ENCODE measurements at places on chromosomes 1 and 21.

DNA sequence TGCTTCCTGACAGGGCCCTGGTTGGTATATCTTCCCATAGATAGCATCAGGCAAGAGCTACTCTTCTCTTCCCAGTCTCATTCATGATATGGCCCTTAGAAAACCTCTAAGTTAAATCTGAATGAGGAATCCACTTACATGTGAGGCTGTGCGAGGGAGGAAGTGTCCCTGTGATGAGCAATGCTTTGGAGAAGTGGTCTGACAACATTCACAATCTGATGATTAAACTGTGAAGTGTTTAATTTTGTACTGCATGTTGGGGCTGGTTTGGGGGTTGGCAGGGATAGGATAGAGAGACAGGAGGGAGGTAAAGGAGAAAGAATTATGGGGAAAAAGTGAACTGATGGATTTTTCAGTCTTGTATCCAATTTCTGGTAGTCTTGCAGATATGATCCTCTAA, 421.2 kb upstream of the DAB1 start:
- DNase-seq: no peak

DNA sequence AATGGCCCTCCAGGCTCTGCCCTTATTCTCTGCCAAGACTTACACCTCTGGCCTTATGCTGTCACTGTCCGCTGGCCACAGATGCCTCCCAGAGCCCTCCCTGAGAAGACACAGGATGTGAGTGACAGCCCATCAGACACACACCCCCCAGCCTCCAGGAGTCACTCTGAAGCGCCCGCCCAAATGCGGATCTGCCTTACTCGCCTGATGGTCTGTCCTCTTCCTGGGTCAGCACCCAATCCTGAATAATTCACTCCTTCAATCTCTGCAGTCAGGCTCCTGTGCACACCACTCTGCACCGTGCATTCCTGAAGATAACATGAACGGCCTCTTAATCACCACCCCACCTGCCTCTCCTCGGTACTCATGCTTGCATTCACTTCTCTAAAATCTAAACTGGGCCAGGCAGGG, 14.7 kb downstream of the CLSTN1 start:
- no peak for DNase-seq

- DNase-seq: no peak
Measured at GRCh38 chr21:23401278-23401677, 2206.0 kb downstream of the MRPL39 start.

DNA sequence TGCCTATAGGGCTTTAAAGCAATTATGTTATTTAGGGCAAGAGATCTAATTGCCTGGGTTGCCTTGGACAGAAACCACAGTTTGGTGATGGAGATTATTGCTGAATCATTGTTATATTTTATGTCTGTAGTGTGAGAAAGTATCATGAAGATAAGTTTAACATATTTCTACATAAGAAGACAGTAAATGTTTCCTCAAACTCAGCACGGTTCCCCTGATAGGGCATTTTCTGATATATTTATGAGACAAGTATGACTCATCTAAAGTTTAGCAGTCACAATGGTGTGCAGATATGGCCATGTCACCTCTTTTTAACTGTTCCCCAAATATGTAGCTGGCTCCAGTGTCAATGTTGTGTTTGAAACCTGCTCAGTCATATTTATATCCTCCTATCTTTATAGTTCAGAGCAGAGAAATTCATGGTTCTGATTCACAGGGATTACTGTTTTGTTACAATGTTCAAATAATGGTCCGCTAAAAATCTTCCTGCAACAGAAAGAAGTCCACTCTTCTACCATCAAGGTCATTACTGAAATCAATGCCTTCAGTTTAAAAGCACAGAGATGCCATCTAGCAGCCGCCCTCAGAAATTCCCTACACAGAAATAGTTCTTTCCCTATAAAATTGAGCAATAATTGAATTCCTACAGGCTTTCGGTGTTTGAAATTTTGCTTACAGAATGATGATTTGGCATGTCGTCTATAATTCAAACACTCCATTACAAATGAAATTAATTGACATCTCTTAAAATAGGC, 3.7 kb downstream of the OLFM3 start:
- no peak for DNase-seq

DNA sequence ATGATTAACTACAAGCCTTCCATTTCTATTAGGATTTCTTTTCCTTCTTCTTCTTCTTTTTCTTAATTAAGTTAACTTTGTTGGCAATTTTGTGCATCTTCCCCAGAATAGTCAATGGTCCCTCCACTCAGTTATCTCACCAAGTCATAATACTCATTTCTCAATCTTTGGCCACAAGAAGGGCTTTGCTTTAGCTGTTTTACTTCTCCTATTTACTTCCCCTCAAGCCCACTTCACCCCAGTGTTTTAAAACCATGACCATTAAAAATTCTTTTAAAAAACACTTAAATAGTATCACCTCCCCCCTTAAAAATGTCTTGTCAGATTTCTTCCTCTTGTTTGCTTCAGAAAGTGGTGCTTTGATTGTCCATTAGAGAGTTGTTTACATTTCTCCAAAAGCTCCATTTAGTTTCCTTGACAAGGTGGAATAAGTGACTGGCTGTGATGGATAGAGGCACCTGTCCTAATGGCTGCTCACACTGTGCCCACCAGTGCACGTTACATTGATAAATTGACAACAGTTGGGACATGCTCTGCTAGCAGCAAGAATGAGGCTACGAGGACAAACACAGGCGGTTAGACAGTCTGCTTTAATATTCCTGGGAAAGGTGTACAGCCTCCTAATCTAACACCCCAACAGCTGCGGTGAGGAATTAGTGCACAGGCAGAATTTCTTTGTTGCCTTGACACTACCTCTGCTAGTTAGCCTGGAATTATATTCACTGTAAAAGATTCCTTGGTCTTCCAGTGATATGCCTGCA, 354.7 kb downstream of the LMO4 start:
- DNase-seq: no peak

GRCh38 chr1:182259968-182260367, 131.6 kb downstream of the GLUL start:
- no peak for DNase-seq

DNA sequence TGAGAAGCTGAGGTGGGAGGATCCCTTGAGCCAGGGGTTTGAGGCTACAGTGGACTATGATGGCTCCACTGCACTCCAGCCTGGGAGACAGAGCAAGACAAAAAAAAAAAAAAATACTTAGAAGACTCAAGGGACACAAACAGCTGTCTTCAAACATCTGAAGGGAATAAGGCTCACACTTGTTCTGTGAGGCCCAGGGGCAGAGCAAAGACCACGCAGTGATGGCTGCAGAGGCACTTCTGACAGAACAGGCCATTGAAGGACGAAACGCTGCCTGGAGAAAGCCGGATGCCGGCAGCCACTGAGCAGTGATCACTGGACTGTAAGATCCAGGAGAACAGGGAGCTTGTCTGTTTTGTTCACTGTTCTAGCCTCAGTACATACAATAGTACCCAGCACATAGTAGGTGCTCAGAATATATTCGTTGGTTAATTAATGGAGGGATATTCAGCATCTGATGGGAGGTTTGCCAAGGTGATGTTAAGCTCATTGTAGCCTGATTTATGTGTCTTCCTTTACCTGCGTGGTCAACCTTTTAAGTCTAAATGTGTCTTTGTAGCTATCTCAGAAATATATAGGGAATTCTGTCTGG, 12.1 kb upstream of the NDC1 start:
- no peak for DNase-seq

DNA sequence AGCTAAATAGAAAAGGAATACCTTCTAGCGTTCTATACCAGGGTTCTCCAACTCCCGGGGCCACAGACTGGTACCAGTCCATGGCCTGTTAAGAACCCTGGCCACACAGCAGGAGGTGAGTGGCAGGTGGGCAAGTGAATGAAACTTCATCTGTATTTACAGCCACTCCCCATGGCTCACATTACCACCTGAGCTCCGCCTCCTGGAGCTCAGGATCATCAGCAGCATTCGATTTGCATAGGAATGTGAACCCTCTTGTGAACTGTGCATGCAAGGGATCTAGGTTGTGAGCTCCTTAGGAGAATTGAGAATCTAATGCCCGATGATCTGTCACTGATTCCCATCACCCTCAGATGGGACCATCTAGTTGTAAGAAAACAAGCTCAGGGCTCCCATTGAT, 107.3 kb downstream of the KAZN start:
- no peak for DNase-seq

- peak; percentile 26 for DNase-seq
Measured at GRCh38 chr1:165717918-165718515, 19.7 kb upstream of the ALDH9A1 start.

- no peak for DNase-seq
Measured at GRCh38 chr1:101276818-101277217, 40.0 kb downstream of the S1PR1 start.

DNA sequence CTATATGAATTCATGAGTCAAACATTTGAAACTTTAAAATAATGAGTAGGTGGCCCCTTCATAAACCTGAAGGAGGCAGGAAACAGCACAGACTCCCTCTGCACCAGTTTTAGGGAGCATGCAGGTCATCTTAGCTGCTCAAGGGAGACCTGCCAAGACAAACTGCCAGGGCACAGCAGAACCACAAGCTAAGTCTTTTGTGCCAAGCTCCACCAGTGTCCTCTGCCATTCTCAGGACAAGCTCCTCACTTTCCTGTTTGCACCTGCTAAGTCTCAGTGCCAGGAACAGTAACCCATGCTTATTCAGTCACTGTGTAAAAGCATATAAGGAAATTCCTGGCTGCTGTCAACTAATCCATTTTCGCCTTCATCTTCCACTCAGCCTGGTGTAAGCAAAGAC, 368.9 kb downstream of the SEC16B start:
- no peak for DNase-seq

GRCh38 chr1:100606438-100606837, 68.5 kb downstream of the GPR88 start:
- DNase-seq: no peak

DNA sequence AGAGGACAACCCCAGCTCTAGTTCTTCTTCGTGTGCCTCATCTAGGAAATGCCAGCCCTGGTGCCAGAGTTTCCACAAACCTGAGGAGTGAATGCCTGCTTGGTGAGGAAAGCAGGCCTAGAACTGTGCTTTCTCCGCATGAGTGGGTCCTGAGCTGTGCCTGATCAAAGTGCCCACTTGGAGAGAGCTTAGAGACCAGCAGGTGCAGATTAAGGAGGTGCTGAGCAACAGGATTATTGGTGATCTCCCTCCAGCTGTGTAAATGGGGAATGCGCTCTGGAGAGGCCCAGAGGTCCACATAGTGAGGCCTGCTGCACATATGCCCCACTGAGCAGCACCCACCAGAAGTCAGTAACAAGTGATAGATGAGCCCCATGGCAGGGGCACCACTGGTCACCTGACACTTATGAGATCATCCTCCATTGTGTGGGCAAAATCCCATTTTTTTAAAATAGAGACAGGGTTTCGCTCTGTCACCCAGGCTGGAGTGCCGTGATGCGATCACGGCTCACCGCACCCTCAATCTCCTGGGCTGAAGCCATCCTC, 127.2 kb upstream of the ZC3H12A start:
- DNase-seq: no peak

GRCh38 chr1:5576011-5576672, 416.1 kb downstream of the NPHP4 start:
- DNase-seq: no peak

DNA sequence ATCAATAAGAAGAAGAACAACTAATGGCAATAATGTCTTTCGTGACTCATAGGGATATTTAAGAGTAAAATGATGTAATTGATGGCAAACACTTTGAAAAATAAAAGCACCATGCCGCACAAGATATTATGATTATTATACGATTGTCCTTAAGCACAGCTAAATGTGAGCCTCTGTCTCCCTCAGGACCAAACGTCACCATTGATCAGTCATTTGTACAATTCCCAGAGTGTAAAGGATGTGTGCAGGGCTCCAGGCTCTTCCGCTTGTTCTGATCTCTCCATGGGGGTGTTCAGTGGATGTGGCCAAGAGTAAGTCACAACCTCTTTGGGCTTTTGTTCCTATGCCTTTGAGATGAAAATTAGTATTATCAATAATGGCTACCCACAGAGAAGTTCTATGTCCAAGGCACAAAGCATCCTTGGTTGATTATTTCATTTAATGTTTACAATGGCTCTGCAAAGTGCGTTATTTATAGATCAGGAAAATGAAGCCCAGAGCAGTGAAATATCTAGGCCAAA, 17.7 kb upstream of the C1orf87 start:
- no peak for DNase-seq

DNA sequence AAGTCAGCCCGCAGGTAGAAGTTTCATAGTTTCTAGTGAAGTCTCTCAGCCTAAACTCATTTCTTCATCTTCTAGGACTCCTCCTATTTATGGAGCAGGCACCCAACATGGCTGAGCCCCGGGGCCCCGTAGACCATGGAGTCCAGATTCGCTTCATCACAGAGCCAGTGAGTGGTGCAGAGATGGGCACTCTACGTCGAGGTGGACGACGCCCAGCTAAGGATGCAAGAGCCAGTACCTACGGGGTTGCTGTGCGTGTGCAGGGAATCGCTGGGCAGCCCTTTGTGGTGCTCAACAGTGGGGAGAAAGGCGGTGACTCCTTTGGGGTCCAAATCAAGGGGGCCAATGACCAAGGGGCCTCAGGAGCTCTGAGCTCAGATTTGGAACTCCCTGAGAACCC, 7.2 kb downstream of the CGN start:
- no peak for DNase-seq

- no peak for DNase-seq
Measured at GRCh38 chr1:179545321-179545720, 30.4 kb downstream of the NPHS2 start.

GRCh38 chr1:29043274-29043965, 80.3 kb downstream of the TMEM200B start:
- DNase-seq: no peak

- DNase-seq: no peak
Measured at GRCh38 chr1:207346513-207346912, 25.0 kb downstream of the CD55 start.

GRCh38 chr1:79448426-79448825, 441.9 kb upstream of the ADGRL4 start:
- no peak for DNase-seq

GRCh38 chr1:28507247-28507645, 1.4 kb downstream of the RCC1 start:
- no peak for DNase-seq

GRCh38 chr1:30005972-30006619, 717.3 kb downstream of the MATN1 start:
- DNase-seq: no peak

DNA sequence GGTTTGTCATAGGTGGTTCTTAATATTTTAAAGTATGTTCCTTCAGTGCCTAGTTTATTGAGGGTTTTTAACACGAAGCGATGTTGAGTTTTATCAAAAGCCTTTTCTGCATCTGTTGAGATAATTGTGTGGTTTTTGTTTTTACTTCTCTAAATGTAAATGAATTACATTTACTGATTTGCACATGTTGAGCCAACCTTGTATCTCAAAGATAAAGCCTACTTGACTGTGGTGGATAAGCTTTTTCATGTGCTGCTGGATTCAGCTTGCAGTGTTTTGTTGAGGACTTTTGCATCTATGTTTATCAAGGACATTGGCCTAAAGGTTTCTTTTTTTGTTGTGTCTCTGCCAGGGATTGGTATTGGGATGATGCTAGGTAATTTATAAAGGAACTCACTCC, 142.5 kb downstream of the PRDM2 start:
- no peak for DNase-seq

GRCh38 chr1:37070126-37070525, 35.8 kb upstream of the GRIK3 start:
- no peak for DNase-seq

- no peak for DNase-seq
Measured at GRCh38 chr21:36254106-36254941, 65.7 kb upstream of the MORC3 start.
